ENCODE measurements at places on chromosomes 6 and 20.

- DNase-seq, result no peak
Measured at GRCh38 chr6:166933396-166933795, 23.0 kb downstream of the RNASET2 start.

DNA sequence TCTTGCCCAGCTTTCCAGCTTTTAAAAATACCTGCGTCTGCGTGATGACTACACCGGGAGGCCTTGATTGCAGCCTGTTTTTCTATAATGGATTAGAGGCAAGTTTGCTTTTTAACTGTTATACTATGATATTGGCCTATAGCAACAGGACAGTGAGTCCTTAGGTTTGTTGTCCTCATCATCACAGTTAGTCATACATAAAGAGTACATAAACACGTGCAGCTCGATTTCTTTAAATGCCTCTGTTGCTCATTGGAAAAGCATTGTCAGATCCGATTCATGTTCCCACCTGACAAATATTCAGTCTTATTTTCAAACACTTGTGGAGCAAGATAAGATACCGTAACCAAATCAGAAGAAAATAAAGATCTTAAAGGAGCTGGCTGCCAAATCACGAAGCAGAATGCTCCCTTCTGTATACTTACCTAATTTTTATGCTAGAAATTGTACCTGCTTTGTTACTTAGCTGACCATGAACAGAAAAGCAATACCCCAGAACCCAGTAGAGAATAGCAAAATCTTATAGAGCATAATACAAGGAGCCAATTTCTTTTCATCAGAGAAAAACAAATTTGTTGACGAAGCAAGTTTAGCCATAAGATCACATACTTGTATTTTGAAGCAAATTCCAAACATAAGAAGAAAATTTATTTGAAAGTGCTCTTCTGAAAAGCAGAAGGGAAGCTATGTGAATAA, 100.4 kb downstream of the TMEM200A start:
- no peak for DNase-seq

DNA sequence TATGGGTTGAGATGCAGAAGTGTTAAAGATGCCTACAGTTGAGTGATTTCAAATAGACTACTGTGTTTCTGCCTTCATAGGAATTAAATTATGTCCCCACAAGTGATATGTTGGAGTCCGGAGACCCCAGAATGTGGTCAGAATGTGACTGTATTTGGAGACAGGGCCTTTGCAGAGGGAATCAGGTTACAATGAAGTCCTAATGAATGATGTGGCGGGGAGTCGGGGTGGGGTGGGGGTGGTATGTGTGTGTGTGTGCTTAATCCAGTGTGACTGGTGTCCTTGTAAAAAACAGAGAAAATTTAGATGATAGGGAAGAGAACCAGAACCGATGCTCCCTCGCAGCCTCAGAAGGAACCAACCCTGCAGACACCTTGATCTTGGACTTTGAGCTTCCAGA, 448.2 kb downstream of the QKI start:
- DNase-seq, result no peak

GRCh38 chr6:17842014-17842776, 135.5 kb upstream of the NUP153 start:
- DNase-seq, result no peak

DNA sequence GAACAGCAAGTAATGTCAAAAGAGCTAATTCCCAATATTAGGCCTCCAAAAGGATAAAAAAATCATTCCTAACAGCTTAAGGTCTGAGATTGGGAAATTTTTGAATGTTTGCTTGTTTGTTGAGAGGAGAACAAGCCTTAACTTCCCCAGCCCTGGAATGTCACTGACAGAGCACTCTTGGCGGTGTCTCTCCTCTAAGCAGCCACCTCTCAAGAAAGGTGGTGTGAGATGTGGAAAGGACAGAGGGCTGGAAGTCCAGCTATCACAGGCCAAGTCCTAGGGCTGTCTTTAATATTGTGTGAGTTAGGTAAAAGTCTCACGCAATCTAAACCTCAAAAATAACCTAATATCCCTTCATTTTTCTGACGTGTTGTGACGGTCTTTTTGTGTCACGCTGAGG, 101.6 kb downstream of the MTFR2 start:
- DNase-seq, result no peak

DNA sequence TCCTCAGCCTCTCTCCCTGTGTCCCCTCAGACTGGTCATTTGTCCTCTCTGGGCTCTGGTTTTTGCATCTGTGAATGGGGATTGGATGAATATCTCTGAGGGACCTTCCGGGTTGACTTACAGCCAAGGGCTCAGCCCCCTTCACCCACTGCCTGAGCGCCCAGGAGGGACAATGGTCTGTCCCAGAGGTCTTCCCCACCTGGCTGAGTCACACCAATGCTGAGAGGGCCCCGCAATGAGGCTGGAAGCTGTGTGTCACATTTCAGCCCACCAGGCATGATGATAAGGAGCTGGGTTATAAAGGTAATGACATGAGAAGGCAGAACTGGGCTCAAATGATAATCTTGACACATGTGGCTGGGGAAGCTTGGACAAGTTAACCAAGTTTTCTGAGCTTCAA, 70.5 kb downstream of the TOX2 start:
- no peak for DNase-seq

GRCh38 chr6:340991-341827, 48.9 kb downstream of the DUSP22 start:
- DNase-seq, result no peak

GRCh38 chr20:59144831-59145196, 18.8 kb upstream of the ZNF831 start:
- DNase-seq, result no peak

DNA sequence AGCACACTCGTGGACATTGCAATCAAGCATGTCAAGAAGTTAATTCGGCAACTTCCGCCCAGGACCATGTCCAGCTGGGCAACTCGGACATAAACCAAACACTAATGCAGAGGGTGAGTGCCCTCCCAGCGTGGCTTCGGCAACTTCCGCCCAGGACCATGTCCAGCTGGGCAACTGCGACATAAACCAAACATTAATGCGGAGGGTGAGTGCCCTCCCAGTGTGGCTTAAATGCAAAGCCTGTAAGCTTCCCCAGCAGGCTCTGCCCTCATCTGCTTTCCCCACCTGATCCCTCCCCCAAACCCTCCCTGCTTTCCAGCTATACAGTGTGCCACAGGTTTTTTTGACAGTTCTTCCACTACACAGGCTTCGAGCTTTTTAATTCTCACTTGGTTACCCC, 143.4 kb downstream of the PXDC1 start:
- DNase-seq, result no peak

- DNase-seq, result no peak
Measured at GRCh38 chr6:166490671-166491500, 95.6 kb downstream of the RAMACL start.

DNA sequence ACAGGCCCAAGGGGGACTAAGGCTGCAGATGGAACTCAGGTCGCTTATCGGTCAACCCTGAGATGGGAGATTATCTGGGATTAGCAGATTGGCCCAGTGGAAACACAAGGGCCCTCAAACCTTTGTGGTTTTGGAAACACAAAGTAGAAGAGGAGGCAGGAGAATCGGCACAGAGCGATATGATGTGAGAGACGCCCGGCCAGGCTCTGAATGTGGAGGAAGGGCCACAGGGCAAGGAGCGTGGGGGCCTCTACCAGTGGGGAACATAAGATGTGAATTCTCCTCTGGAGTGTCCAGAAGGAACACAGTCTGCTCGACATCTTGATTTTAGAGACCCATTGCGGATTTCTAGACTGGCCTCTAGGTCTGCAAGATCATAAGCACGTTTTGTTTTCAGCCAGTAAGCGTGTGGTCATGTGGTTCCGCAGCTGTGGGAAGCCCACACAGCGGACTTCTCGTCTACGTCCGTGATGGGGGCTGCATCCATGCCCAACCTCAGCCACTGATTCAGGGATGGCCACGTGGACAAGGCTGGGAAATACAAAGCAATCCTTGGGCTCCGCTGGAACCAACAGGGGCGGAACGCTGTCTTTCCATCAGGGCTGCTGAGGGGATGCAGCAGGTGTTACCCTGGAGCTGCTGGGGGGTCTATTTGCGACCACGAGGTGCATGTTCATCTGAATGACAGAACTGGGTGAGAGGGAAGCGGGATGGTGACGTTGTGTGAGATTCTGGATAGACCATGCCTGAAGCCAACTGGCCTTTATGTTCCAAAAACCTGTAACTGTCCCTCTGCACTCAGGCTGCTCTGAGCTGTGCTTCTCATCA, 127.6 kb upstream of the PMEPA1 start:
- no peak for DNase-seq

GRCh38 chr20:44703183-44703925, 11.8 kb upstream of the CCN5 start:
- DNase-seq, result no peak

GRCh38 chr6:146813554-146813953, 214.8 kb downstream of the ADGB start:
- DNase-seq, result peak; percentile 19

DNA sequence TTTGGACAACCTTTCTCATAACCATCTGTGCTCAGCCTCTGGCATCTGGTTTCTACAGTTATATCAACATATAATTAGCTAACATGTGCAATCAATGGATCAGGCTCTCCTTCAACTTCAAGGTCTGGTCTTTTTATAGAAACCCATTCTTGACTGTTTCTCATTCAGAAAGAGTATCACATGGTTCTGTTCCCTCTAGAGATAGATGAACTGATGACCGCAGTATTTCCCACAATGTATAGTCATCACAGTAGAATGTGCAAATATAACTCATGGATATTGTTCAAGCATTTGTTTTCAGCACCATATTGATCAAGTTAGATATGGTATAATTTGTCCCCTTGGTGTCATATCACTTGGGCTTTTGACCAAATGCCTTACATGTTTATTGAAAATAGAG, 656.2 kb downstream of the FRK start:
- no peak for DNase-seq

- DNase-seq, result peak; percentile 71
Measured at GRCh38 chr6:158869826-158870648, 50.9 kb upstream of the EZR start.

- no peak for DNase-seq
Measured at GRCh38 chr6:84136364-84137050, 90.9 kb downstream of the CEP162 start.

GRCh38 chr20:64042054-64042781, 6.2 kb downstream of the C20orf204 start:
- DNase-seq, result no peak

DNA sequence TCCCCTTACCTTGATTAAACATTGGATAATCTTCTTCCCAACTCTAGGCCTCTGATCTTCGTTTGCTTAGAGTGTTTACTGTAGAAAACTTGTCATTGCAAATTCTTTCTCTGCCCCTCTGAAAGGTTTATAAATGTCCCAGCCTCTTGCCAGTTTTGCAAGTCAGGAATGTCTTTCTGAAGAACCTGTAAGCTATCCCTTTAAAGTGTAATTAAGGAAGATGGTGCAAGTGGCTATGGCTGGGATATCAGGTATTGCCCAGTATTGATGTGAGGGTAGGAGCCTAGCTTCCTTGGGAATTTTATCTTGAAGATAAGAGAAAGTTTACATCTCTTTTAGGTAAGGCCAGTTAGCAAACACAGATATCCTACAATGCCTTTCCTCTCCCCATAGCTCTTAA, 211.0 kb upstream of the RIMS1 start:
- no peak for DNase-seq

DNA sequence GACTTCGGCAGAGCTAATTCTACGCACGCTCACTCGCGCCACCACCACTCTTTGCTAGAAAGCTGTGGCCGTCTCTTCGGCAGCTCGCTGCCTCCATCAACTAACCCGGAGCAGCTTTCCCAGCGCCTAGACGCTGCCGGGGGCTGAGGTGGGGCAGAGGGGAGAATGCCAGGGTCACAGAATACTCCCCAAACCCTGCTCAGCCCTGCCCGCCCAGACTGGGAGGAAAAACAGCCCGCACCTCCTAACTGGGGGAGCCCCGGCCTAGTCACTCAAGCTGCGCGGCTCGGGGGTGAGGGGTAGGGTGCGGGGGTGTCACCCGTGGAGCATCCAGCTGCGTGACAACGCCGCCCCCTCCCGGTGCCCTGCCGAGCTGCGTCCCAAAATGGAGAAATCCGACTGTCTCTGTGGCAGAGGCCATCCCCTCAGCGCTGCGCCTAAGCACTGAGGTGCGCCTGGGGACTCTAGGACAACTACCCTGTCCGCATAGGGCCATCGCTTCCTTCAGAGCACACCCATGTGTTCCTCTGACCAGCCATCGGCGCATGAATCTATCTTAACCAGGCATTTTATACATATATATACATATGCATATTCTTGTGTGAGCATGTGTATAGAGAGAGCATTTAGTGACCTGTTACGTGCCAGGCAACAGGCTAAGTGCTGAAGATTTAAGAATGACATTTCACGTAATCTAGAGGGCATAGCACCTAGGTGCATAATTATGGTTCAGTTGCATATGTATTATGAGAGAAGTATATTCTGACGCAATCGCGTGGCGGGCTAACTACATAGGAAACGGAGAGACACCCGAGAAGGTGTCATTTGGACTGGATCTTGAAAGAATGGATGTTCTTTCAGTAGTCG, 1.5 kb upstream of the TENT5A start:
- DNase-seq, result peak; percentile 36

DNA sequence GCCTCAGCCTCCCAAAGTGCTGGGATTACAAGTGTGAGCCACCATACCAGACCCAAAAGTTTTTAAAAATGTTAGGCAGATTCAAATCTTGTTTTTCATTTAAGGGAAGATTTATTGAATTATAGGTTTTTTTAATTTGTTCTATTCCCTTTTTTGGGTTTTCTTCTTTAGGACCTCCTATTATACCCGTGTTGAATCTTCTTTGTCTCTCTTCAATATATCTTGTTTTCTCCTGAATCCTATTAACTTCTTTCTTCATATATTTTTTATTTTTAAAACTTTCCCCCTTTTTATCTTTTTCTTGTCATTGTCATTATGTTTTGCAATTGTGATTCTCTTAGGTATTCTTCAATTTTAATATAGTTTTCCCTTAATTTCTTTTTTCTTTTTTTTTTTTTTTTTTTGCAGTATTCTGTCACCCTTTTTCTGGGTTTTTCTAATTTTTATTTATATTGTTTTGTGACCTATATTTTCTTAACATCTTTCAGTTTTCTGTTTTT, 45.9 kb upstream of the NOP56 start:
- DNase-seq, result no peak

DNA sequence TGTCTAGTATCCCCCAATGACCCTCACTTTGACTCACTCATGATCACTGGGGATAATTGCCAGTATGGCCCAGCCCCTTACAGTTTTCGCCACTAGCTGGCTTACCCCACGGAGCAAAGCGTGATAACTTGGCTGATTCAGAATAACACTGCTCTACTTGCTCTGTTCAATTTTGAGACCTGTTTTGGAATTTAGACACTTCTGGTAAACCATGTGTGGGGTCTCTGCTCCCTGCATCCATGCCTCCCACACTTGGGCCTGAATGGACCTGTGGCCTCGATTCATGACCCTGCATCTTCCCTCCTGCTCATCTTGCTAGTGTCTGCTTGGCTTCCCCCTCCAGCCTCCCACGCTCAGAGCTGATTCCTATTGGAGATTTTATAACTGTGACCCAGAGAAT, 48.9 kb downstream of the FOXA2 start:
- DNase-seq, result no peak

GRCh38 chr6:148550569-148550968, 196.3 kb upstream of the UST start:
- DNase-seq, result no peak

All from fibroblast of skin of left biceps (primary cell).